ENCODE measurements at places on chromosomes 16 and 17.

- DNase-seq = no peak
These were observed 12.0 kb upstream of the PNPO start for GRCh38 chr17:47929218-47930000.

- no peak for DNase-seq
These were observed 13.9 kb downstream of the MAP2K6 start for GRCh38 chr17:69428252-69428980.

DNA sequence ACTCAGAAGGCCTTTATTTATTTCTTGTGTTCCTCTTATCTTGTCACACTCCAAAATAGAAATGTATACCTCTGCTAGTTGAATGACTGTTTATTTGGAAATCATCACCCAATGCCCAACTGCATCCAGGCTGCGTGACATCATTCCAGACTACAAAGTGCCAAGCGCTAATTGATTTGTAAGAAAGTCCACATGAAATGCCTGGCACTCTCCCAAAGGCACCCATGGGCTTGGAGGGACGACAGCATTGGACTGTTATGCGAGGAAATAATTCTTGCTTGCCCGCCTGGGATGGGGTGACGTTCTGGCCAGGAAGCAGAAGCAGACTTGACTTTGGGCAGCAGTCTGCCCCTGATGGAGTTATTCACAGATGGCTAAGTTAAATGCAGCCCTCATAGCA lies 165.9 kb downstream of the CDH13 start:
- no peak for DNase-seq

DNA sequence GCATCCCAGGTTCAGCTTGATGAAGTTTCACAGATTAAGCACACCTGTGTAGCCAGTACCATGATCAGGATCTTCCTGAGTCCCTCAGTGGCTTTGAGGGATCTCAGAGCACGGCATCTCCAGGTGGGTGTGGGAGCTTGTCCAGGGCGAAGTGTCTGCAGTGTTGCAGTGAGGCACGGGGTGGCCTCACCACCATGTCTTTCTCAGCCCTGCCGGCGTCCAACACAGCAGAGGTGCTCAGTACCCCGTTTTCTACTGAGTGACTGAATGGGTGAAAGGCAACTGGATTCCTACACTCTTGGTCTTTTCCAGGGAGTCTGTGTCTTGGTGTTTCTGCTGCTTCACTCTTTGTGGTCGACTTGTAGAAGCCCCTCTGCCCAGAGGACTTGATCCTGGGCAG lies 63.7 kb downstream of the MPRIP start:
- DNase-seq = no peak

GRCh38 chr17:74759243-74759801 lies 10.9 kb downstream of the NHERF1 start:
- DNase-seq = peak; percentile 58

GRCh38 chr17:5254903-5255521 lies 20.4 kb upstream of the SCIMP start:
- no peak for DNase-seq

DNA sequence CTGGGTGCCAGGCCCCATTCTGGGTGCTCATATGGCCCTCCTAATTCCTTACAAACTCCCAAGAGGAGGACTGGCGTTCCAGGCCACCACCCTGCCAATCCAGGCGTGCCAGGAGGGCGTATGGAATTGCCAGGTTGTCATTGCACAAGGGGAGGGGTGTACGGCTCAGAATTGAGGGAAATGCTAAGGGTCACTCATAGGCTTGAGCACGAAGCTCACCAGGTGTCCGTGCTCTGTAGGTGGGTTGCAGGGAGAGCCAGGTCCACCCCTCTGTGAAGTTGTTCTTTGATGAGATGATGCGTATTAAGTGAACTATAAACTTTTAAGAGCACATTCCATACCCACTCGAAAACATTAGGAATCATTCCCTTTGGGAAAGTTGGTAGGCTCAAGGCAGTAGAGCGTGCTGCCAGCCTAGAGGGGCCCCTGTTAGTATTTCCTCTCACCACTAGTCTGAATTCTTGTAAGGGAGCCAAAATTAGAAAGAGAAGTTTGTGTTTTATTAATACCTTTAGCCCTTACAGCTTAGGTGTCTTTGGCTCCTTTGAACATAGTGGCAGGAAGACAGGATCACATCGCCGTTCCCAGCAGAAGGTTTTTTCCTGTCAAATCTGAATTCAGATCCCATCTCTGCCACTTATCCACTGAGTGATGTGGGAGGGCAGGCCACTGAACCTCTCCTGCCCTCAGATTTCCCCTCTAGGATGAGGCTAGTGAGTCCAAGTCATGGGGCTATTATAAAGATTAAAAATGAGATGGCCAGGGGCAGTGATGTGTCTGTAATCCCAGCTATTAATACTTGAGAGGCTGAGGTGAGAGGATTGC lies 38.7 kb upstream of the NFAT5 start:
- DNase-seq = no peak

GRCh38 chr17:47806026-47806912 lies 15.3 kb downstream of the OSBPL7 start:
- DNase-seq = no peak

- no peak for DNase-seq
These were observed 10.0 kb upstream of the MPRIP start for GRCh38 chr17:17032131-17032692.

DNA sequence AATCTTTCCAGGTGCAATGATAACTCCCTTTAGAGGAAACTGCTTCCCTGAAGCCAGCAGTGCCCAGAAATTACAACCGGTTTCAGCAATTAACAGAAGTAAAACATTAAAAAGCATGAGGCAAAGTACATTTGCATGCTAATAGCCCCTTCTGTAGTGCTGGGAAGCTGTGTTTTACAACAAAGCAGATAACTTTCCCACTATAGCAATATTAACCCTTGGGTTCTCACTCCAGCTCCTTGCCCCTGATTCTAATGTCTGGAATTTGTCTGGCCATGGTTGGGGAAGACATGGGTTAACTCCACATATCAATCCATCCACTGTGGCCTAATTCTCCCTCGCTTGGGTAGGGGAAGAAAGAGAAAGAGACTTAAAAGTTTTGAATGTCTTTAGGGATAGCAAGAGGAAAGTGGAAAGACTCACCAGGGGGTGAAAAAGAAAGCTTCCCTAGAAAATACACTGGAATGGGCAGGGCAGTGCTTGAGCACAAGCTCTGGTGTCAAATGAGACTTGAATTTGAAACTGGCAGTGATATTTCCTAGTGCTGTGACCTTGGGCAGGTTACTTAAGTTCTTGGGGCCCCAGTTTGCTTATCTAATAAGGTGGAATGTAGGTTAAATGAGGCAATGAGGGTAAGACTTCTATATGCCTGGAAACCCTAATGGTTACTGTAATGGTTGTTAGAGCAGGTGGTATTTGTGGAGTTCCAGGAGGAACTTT lies 102.0 kb downstream of the SOX9 start:
- no peak for DNase-seq

DNA sequence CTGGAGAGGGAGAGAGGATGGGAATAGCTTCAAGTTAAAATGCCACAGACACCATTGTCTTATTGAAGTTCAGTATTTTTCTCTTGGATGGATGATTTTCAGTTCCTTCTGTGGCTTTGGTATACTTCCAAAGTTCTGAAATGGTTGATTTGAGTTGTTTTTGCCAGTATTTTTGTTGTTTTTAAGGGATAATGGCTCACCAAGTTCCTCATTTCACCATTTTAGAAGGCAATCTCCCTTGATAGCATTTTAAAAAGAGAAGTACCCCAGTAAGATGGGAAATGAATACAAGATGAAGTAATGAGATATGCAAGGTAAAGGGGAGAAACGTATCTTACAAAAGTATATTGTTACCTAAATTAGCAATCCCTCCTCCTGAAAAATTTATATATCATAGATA lies 18.5 kb upstream of the SPDYE4 start:
- no peak for DNase-seq

DNA sequence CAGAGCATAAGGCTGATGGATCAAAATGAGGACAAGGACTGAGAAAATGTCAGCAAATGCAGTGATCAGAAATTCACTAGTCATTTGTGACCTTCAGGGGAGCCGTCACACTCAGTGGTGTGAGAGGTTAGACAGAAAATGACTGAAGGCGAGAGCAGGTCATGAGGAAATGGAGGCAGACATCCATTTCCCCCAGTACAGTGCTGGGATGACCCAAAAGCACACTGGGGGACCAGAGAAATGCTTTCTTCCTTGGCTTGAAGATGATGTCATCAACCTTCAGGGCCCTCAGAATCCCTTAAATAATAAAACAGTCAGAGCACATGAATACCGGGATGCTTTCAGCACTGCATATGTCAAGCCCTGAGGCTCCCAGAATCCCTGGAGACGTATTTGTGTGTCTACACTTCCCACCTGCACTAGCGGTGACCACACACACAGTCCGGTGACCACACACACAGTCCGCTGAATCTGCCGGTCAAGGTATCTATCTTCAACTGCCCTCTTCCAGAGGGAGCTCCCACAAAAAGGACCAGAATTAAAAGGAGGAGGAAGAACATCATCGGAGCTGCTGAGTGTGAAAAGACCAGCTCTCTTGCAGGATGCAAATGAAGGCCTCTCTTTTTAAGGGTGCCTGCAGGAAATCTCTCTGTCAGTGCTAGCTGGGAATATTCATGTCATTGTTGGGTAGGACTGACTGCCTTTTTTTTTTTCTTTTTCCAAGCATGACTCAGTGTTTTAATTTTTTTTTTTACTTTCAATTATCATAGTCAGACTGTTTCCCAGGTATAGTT lies 8.2 kb downstream of the UBE2O start:
- DNase-seq = no peak

DNA sequence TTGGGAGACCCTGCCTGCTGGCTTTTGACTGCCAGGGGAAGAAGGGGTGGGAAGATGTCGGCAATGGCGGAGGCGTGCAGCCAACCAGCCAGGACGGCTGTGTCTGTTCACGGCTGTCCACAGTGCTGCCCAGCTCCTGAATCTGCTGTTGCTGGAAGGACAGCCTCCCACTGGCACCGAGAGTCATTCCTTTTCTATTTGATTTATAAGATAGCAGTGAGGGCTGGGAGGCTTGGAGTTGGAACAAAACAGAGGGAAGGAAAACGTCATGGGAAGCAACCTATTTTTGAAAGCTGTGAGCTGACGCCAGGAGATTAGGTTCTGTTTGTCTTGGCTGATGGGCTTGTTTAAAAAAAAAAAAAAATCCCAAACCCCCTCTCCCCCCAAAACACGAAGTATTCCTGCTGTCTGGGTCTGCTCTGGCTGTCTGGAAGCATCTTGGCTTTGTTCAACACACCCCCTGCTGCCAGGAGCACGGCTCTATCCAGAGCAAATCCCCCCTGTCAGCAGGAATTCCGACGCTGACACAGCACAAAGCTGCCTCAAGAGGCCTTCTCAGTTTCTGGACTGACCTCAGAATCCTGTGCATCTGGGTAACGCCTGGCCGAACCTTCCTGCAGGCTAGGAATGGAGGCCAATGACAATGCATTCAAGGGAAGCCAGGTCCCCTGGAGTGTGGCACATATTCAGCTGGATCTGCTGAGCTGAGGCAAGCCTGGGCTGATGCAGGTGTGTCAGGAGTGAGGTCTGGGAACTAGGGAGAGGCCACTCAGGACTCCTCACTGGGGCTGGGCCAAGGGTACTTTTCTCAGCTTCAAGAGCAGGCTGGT lies 41.0 kb upstream of the SREBF1 start:
- DNase-seq = no peak

DNA sequence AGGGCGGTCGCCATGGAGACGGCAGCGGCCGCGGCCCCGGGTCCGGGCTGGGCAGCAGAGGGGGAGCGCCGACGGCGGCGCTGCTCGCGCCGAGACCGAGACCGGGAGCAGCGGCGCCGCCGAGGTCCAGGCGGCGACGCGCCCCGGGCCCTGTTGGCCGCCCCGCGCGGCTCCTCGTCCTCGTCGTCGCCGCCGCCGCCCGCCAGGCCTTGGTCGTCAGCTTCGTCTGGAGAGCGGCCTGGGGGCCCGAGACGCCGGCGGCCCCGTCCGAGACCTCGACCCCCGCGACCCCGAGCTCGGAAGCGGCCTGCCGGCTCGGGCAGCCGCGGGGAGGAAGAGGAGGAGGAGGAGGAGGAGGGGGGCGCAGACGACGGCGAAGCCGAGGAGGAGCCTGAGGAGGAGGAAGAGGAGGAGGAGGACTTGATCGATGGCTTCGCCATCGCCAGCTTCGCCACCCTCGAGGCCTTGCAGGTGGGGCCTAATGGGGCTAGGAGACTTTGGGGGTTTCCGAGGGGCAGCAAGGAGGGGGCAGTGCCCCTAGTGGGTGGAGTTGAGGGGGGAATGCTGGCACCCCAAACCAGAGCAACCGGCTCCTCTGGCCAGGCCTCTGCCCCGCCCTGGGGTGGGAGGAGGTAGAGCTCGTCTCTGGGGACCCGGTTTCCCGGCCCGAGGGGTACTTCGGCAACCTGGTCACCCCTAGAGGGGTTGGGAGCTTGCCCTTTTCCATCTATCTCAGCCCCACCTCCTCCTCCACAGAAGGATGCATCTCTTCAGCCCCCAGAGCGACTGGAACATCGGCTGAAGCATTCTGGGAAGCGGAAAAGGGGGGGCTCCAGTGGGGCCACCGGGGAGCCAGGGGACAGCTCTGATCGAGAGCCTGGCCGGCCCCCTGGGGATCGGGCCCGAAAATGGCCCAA lies 1.5 kb downstream of the FBRS start:
- DNase-seq = peak; percentile 56

GRCh38 chr17:48438516-48439061 lies 8.6 kb upstream of the SKAP1 start:
- DNase-seq = no peak

DNA sequence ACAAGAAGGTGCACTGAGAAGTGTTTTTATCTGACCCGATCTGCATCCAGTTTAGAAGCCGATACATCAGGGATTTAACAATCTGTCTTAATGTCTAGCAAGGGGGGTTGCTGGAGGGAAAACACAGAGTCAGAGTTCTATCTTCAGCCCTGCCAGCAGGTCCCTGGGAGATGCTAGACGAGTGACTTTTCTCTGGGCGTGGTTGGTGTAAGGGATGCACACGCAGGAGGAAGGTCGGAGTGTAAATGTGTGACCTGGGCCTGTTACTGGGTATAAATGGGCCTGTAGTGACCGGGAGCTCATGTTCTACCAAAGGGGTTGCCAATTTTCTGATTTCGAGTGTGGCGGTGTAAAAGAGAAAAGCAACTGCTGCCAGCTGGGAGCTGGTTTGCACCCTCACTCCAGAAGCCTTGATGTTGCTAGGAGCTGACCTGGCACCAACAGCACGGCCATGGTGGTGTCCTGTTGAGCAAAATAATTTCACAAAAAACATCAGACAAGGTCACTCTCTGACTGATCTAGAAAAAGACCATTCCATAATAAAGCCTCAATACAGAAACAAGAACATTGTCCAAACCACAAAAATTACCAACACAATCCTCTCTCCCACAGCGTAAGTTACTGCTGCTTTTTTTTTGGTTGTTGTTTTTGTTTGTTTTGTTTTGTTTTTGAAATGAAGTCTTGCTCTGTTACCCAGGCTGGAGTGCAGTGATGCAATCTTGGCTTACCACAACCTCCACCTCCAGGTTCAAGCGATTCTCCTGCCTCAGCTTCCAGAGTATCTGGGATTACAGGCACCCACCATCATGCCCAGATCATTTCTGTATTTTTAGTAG lies 1.3 kb upstream of the KCTD13 start:
- no peak for DNase-seq

DNA sequence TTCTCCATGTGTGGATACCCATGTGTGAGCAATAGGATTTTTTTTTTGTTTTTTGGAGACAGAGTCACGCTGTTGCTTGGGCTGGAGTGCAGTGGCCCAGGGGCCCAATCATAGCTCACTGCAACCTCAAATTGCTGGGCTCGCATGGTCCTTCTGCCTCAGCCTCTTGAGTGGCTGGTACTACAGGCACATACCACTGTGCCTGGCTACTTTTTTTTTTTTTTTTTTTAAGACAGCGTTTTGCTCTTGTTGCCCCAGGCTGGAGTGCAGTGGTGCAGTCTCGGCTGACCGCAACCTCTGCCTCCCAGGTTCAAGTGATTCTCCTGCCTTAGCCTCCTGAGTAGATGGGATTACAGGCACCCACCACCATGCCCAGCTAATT lies 16.7 kb downstream of the MGRN1 start:
- DNase-seq = no peak
